RPMI7951 (cell line): ENCODE measurements at places on chromosomes 1 and 21. TPM values are rescaled to one million over a fixed set of nuclear protein-coding genes. Genes with fewer than 3 reads are reported as not detected.

Gene TMPRSS15
- total RNA-seq: 2.0 and 3.6 TPM in 2 replicates

Gene NDUFV3
- total RNA-seq: 23.1 and 27.4 TPM in 2 replicates

Gene TMEM51
- total RNA-seq: 19.9 and 23.4 TPM in 2 replicates

Gene ZNF672
- total RNA-seq: 13.4 and 13.8 TPM in 2 replicates

Gene ASTN1
- not detected in 2 replicates for total RNA-seq

DNA sequence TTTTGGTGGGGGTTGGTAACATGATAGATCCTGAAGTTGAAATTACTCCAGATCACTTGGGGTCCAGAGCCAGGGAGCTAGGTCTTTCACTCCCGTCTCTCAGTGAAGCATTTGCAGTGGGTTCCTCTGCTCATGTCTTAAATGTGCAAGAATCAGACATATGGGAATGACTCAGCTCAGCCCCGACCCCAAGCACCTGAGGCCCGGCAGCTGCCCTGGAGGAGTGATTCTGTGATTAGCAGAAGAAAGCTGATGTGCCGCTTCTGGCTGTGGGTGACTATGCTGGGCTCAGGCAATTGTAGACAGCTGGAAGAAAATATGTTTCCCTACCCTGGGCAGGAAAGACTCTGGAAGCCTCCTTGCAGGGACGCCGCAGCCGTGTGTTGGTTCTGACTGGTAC is 601.7 kb downstream of the NPHP4 start:
- peak; percentile 13 for DNase-seq

DNA sequence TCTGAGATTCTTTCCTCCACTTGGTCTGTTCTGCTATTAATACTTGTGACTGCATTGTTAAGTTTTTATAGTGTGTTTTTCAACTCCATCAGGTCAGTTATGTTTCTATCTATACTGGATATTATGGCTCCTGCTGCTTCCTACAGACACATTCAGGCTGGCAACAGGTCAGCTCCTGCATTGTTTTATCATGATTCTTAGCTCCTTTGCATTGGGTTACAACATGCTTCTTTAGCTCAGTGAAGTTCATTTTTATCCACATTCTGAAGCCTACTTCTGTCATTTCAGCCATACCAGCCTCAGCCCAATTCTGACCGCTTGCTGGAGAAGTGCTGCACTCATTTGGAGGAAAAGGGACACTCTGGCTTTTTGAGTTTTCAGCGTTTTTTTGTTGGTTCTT is 37.3 kb upstream of the F3 start:
- DNase-seq: no peak

DNA sequence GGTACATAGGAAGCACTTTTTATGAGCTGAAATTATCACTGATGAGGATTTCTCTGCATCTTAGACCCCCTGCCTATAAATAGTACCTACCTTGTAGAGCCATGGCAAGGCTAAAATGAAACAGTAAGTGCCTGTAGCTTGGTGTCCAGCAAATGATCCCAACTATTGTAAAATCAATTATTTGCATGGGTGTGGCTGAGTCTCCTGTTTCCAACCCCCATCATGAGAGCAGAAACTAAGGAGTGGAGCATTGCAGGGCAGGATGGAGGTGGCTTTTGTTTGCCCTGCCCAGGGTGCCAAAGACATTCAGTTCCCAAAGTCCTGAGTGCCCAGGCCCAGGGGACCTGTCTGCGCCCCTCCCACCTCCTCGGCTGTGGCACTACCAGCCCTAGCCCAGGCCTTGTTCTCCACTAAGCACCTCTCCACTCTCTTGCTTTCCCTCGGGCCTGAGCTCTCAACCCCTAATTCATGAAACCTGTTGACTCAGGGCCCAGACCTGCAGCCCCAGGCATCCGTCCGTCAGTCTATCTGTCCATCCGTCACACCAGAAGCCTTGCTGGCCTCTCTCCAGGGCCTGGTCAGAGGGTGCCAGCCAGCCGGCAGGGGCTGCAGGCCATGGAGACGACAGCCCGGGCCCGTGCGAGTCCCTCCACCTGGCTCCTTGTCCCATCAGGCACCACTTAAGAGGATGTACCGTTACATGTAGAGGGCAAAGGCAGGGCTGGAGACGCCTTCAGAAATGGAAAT is 39.6 kb downstream of the PAX7 start:
- DNase-seq: no peak
